ENCODE measurements at places on chromosomes 4 and X.

GRCh38 chr4:148097801-148098200 lies 344.4 kb downstream of the NR3C2 start:
- no peak for DNase-seq

DNA sequence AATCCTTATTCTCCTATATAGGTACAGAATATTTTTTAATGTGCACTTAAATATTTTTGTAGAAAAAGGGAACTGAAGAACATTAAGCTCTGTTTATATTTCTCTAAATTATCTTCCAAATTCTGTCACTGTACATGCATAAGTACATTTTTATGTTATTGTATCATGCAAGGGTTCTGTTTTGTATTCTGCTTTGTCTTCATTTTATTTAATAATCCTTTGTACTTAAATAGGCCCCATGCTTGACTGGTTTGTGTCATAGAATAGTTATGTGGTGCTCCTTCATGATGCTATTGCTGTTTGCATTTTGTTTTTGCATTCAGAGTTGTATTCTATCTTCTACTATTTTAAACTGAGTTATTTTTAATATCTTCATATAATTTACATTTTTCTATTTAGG lies 111.9 kb upstream of the EDNRA start:
- DNase-seq, result no peak

DNA sequence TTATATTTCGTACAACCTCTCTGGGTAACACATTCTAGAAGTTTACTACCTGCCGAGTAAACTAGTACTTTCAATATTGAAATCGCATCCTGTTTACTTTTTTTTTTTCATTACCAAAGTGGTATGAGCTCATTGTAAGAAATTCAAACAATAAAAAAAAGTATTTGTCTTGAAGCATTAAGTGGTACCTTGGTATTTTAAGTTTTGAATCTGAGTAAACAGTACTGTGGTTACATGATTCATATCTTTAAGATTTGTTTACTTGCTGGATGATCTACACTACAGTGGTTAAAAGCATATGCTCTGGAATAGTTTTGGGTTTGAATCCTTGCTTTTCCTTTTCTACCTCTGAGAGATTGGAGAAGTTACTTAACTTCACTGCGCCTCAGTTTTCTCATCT lies 3.8 kb upstream of the MMGT1 start:
- DNase-seq, result no peak

GRCh38 chr4:18686338-18687037 lies 664.9 kb upstream of the LCORL start:
- DNase-seq, result no peak

DNA sequence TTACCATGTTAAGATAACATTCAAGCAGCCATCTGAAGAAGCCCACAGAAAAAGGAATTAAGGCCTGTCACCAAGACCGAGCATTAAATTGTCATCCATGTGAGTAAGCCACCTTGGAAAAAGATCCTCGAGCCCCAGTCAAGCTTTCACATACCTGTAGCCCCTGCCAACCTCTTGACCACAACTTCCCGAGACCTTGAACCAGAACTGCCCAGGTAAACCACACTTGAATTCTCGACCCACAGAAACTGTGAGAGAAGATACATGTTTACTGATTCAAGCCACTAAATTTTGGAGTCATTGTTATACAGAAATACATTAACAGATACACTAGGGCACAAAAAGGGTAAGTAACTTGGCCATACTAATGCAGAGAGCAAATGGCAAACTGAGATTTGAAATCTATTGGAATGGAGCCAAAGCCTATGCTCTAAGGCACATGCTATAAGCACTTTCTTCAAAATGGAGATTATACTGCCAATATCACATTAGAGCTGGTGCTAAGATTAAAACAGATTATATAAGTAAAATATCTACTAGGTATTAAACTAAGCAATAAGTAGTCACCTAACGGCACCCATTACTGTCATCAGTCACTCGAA lies 49.5 kb downstream of the FAM13A start:
- DNase-seq, result no peak

DNA sequence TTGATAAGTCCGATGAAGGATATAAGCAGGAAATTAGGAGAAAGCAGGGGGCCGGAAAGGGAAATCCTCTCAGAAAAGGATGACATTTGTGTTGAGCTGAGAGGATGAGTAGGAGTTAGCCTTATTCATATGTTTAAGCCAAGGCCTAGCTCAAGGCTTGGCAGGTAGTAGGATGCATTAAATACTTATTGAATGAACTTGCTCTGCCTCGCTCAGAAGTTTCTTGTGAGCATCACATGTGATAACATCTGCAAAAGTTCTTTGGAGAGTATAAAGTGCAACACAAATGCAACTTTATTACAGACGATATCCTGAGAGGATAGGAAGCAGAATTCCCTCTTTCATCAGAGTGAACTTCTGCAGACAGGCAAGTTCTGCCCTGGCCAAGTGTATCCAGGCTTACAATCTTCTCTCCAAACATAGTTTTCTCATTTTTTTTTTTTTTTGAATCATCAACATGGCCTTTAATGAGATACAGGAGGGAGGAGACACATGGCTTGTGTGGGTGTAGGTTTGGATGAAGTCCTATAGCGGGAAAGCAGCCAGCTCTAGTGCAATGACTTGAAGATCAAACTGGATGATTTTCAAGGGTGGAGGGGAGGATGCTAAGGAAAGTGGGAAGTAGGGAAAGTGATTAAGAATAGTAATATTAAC lies 48.1 kb downstream of the LUZP4 start:
- no peak for DNase-seq

DNA sequence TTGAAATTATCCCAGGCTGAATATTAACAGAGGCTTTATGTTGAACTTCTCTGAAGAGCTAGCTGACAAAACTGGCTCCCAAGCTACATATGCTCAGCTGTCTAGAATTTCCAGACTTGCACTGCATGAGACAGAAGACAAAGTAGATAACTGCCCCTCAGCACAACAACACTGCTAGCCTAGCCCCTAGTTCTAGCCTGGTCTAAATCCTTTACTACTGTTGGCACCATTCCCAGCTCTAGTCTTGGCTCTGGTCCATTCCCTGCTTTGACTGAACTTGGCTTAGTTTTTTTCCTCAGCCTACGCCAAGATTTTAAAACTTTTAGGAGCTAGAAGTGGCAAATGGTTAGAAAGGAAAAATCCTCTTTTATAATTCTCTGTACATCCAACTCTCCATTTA lies 7.6 kb upstream of the OPHN1 start:
- DNase-seq, result no peak

- no peak for DNase-seq
Measured at GRCh38 chr4:102103368-102103767, 241.9 kb downstream of the SLC39A8 start.

Data from stimulated activated CD8-positive, alpha-beta memory T cell treated with anti-CD3 and anti-CD28 coated beads, Interleukin-2, amount 100 ng/mL, for 1 hour (primary cell).